A549 (cell line): ENCODE measurements at places on chromosomes 7 and 10. TPM values are rescaled to one million over a fixed set of nuclear protein-coding genes. Genes with fewer than 3 reads are reported as not detected.

Gene GRID2IP
- 0.03 TPM in 1 of 3 replicates, not detected in the others for polyA plus RNA-seq

Gene CPVL
- 0.05 to 0.17 TPM (median 0.15 TPM) in 3 replicates for polyA plus RNA-seq

Gene ACADSB
- 8.5 to 9.1 TPM (median 9.0 TPM) in 3 replicates for polyA plus RNA-seq

Gene SMURF1
- 13.3 to 15.4 TPM (median 13.8 TPM) in 3 replicates for polyA plus RNA-seq

Gene HOXA4
- polyA plus RNA-seq: 2.1 to 3.0 TPM (median 2.3 TPM) in 3 replicates

- no peak for DNase-seq
Observed at GRCh38 chr10:84196083-84196482, 1.7 kb downstream of the CDHR1 start.

GRCh38 chr7:45027774-45028114, 27.7 kb downstream of the CCM2 start:
- no peak for DNase-seq

- no peak for DNase-seq
Observed at GRCh38 chr7:148944935-148945934, 61.1 kb upstream of the EZH2 start.

GRCh38 chr7:54831046-54831643, 72.1 kb upstream of the SEC61G start:
- peak; percentile 58 for DNase-seq

- DNase-seq: no peak
Observed at GRCh38 chr7:150845421-150845861, 6.9 kb upstream of the AOC1 start.

DNA sequence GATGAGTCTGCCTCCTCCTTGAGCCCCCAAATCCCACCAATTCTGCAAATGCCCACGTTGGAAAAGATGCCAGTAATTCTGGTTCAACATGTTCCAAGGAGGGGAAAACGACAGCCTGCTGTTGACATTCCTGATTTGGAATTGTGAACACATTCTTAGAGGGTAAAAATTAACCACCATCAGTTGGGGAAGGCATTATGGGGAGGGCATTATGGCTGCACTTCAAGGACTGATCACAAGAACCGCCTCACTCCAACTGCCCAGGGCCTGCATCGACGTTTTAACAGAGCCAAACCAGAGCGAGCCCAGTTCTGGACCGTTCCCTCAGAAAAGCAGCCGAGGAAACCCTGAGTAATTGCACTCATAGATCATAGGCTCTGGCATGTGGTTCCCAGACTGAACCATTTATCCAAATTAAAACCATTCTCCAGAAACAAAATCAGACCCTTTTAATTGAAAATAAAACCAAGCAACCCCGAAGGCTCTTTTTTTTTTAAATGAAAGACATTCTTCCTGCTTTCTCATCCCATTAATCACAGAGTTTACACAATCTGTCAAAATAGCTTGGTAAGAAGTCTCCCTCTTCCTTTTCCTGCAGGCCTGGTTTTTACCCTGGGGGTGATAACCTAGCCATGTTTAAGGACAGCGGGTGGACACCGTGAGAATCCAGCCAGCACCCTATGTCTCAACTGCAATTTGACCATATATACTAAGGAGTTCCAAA, 8.0 kb downstream of the TNS3 start:
- DNase-seq: no peak

GRCh38 chr10:14142606-14143250, 188.0 kb downstream of the FRMD4A start:
- DNase-seq: no peak

DNA sequence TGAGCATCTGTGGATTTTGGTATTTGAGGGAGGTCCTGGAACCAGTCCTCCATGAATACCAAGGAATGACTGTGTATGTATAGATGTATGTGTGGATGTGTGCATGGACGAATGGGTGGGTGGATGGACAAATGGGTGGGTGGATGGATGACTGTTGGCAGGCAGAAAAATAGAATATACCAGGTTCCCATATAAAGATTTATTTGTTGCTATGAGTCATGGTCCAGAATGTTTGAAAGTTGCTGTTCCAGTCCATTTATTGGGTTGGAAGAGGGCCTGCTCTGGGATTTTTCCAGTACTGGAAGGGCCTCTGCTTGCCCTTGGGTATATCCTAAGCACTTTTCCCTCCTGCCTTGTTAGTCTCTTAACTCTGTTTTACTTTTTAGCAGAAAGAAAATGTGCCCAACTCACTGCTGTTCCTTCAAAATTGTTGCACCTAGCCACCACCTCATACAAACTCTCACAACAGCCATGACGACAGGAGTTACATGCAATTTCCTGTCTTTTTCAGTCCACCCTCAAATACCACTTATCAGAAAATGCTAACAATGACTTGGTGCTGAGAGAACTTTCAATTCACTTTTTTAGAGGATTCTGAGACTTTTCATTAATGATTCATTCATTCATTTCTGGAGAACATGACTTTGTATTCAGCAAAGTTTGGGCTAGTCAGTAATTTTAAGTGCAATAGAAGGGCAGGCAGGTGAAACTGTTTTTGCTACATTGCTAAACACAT, 108.1 kb downstream of the EEPD1 start:
- no peak for DNase-seq

DNA sequence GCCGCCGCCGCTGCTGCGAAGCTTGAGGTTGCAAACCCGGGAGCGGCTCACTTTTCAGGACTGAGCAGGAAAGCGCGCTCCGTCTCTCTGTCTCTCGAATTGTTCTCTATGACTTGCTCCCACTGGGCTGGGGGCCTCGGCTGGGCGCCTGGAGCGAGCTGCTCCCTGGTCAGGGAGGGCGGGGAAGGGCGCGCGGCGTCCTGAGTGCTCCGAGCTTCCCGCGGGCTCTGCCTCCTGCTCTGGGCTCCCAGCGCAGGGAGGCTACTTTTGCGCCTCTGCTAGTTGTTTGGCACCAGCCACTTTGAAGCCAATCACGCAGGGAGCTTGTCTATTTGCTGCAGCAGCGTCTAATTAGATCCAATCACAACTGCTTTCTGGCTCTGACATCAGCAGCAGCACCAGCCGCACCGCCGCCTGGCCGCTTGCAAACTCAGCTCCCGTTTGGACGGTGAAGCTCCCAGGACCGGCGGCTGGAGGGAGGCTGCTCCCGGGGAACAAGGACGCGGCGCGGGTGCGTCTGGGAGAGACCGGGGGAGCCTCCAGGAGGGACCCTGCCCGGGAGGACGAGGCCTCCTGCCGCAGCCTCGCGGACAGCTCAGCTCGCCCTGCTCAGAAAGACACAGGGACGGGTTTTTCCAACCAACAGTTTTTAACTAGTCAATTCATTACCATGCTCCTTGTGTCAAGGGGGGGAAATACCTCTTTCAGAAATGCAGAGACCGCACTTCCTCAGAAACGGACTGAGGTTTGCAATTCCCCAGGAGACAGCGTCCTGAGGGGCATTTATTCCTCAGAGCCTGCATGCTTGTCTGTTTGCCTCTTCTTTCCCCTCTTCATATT, at the start of gene ADARB2:
ADARB2 (minus strand) TSS at position 304 of the 840 bp plus-strand sequence.
- DNase-seq: no peak

GRCh38 chr10:114825513-114826253, 4.1 kb downstream of the FHIP2A start:
- DNase-seq: peak; percentile 19

DNA sequence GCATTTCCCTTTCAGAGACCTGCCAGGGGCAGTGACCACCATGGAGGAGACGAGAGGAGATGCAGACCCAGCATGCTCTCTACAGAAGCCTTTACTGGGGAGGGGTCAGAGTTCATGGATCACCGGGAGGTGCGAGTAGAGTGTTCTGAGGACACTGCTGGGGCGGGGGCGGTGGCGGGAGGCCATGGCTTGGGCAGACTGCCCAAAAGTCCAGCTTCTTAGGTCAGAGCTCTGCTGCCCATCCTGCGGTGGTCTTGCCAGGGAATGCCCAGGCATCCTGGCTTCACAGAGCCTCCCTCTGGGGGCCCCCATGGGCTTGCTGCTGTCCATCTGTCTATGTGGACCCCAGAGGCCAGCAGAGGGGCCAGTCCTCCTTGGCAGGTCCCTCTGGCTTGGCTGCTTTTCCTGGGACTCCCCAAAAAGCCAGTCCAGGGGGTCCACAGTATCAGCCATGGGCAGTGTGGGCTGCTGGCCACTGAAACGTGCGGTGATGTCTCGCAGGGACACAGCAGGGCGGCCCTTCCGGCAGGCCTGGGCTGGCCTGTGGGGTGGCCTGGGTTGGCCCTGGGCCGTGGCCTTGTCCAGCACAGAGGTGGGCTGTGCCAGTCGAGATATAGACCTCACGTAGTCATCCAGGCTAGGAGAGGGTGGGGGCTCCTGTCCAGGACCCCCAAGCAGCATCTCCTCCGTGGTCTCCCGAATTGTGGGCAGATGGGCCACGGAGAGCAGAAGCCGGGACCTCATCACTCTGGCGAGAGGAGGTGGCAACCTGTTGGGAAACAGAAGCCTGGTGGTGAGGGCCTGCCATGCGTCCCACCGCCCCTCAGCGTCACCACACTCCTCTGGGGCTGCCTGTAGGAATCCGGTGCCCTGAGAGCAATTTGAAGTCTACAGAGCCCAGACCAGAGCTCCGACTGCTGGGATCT, 1.1 kb downstream of the DEPP1 start:
- no peak for DNase-seq
